ENCODE measurements at places on chromosomes 4 and X.

DNA sequence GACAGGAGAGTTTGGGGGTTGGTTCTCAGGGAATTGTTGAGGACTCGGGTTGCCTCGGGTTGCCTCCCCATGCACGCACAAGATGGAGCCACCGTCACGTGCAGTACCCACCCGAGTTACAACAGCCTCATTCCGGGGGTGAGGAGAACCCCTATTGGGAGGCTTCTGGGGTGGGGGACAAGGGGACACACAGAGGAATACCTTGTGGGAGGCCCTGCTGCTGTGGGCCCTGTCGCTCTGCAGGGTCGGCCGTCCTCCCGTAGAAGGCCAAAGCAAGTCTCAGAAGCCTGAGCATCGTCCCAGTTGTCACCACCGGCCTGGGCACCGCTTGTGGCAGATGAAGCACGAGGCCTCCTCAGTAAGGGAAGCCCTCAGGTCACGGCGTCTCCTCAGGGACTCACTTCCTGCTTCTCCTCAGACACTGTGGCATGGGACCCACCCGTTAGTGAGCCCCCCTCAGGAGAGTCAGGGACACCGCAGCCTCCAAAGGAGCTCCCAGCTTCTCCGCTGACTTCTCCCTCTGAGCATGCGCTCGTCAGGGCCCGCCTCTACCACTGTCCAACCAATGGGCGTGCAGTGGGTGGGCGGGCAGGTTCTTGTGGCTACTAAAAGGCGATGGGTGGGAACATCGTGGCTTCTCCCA, at the start of gene CT55:
Gene CT55 (minus strand): TSS at position 522 of the 643 bp plus-strand sequence. CDS start 227 bp downstream, at position 295.
- no peak for DNase-seq

GRCh38 chrX:129818123-129818522, 25.6 kb downstream of the ZDHHC9 start:
- no peak for DNase-seq

DNA sequence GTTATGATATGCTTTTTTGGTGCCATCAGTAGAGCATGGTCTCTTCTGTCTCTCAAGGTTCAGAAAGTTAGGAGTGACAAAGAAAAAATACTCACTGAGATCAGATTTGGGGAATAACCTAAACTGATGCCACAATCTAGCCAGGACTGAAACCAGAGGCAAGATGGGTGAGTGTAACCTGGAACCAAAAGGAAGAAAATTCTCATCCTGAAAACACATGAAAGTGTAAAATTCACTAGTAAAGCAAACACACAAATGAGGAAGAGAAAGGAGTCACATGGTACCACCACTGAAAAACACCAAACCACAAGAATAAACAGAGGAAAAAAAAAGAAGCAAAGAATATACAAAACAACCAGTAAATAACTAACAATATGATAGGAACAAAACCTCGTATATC, 96.4 kb downstream of the ANXA10 start:
- no peak for DNase-seq

GRCh38 chr4:87465739-87466366, 43.5 kb downstream of the NUDT9 start:
- no peak for DNase-seq

DNA sequence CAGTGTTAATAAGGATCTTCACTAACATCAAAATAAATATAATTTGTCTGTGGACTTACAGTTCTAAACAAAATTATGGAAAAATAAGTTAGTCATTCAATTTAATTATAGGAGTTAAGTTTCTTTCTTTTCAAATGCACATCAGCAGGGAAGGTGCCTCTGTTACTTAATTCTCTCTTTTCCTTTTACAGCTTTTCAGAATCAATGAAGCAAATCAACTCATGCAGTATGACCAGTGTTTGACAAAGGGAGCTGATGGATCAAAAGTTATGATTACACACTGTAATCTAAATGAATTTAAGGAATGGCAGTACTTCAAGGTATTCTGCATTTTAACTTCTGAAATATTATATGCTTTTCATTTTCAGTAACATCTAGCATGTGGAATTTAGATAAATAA, 15.9 kb downstream of the HMGB2 start:
- DNase-seq: no peak

GRCh38 chrX:13473442-13474163, 95.8 kb upstream of the EGFL6 start:
- DNase-seq: peak; percentile 18

- DNase-seq: no peak
These were observed 8.1 kb downstream of the RIPPLY1 start for GRCh38 chrX:106894978-106895452.

GRCh38 chrX:135302269-135302873, 6.9 kb upstream of the ETDC start:
- DNase-seq: no peak

GRCh38 chr4:70836081-70836480, 3.6 kb downstream of the GRSF1 start:
- DNase-seq: no peak

DNA sequence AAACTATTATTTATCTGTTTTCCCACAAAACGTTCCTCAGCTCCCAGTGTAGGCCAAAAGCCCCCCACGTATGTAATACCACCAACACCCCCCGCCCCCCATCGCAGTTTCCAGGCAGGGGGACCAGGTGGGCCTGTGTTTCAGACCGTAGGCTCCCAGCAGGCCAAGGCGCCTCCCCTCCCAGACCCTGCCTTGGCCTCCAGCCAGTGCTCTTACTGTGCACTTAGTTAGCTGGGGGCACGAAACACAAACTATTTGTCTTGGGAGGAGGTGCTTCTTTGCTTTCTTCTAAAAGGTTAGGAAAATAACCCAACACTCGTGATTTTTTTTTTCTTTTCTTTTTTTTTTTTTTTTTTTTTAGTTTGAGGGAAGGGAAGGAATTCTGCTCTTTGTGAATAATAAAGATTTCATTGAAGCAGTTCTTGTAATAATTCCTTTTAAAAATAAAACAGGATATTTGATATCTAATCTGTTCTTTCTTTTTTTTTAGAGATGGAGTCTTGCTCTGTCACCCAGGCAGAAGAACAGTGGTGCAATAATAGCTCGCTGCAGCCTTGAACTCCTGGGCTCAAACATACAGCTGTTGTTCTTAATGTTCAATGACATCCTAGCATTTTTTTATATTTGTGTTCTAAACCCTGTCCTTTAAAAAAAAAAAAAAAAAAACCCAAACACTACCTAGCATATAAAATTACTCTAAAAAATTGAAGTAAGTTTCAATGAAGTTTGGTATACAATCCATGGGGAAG, 83.0 kb upstream of the CLDN34 start:
- DNase-seq: no peak

DNA sequence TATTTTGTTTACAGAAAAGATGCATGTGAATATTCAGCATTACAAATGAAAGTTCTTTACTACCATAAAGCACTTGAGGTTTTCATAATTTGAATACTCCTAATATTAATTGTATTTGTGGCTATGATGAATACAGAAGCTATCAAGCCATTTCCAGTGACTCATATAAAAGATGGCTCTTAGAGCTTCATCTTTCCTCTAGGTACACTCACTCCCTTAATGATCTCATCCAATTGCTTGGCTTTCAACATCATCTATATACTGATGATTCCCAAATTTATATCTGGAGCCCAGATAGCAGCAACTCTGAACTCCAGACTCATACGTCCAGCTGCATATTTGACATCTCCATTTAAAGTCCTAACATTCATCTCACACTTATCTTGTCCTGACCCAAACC, 183.4 kb upstream of the FAM241A start:
- no peak for DNase-seq

GRCh38 chr4:99447079-99447478, 11.9 kb upstream of the ADH7 start:
- no peak for DNase-seq

DNA sequence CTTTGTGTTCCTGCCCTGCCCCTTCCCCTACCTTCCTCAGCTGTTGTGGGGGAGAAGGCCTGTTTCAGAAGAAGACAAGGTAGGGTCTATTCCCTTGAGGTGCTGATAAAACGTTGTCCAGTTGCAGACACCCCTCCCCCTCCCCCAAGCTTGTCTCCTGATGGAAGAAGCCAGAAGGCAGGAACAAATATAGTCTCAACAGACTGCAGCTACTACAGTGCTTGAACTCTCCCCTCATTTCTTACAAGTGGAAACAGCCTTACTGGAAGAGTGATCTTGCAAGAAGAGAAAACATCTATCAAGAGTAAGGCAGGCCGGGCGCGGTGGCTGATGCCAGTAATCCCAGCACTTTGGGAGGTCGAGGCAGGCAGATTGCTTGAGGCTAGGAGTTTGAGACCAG, 11.0 kb upstream of the MAP7D3 start:
- DNase-seq: no peak

DNA sequence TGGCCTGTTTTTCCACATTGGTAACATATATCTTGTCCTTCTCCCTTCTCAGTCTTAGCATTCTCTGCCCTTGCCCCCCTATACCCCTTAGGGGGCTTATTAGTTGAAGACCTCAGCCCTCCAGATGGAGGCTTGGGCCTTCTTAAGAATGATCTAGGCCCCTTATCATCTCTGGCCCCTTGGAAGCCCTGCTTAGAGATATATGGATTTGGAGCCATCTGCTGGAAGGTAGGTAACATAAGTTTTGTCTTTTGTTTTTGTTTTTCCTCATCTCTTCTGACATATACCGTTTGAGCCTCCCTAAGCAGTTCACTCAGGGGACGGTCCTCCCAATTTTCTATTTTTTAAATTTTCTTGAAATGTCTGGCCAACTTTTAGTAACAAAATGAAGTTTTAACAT, 48.3 kb upstream of the NAP1L2 start:
- no peak for DNase-seq

GRCh38 chr4:123649250-123649644, 252.7 kb downstream of the SPRY1 start:
- DNase-seq: no peak

GRCh38 chrX:10259716-10260115, 102.9 kb downstream of the CLCN4 start:
- no peak for DNase-seq

- DNase-seq: no peak
These were observed 821 bp downstream of the SLITRK2 start for GRCh38 chrX:145818186-145819113.

DNA sequence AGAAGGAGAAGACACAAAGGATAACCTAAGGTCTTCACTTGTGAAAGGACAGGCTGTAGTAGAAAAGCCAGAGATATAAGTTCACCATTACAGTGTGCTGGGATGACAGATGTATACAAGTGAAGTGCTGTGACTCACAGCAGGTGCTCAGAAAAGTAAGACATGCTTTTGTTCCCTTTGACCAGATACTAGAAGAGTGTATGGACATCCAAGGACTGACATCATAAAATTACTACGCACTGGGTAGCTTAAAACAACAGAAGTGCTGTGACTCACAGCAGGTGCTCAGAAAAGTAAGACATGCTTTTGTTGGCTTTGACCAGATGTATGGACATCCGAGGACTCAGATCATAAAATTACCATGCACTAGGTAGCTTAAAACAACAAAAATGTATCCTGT, 61.6 kb upstream of the BTC start:
- no peak for DNase-seq

- DNase-seq: no peak
These were observed 1144.3 kb downstream of the ADGRL3 start for GRCh38 chr4:62344474-62344873.

DNA sequence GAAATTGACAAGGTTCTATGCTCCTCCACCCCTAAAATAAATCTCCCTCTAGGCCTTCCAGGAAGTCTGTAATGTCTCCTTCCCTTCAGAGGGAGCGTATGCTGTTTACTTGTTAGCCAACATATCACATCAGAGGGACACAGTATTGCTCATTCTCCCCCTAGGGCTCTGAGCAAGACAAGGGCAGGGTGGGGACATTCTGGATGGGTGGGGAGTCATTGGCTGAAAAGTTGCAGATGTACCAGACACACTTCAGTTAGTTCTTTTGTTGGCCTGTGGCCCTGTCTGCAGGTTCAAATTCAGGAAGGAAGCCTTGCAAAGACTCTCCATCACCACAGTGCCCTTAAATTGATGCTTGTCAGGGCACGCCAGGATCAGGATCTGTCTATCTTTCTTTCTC, 106.3 kb upstream of the TEX13D start:
- no peak for DNase-seq

DNA sequence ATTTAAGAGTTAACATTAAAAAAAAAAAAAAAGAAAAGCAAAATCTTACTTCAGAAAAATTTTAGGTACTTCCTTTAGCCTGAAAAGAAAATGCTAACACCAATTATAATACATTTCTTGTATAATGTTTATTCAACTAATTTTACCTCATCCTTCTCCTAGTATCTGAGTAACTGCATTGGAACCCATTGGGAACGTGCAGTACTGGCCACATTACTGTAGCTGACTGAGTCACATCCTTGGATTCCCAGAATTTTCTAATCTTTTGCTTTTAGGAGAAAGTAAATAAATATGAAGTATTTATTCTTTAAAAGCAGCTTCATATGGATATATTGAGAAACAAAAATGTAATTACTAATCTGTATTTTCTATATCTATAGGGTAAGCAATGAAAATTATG, 82.6 kb upstream of the SLITRK2 start:
- DNase-seq: no peak

DNA sequence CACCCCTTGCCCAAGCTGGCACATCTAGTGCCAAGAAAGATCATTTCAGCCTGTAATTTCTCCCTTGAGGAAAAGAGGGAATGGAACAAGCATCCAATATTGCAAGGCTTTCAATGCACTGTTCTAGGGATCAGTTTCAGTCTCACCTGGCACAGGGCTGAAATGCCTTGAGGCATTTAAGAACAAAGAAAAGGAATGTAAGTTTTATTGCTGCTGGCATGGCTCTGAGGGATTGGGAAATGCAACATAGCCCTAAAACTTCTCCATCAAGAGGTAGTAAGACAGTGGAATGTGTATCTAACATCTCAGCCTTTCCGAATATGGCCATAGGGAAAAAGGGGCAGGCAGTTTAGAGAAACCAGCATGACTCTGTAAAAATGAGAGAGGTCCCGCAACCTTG, 732.6 kb upstream of the LCORL start:
- DNase-seq: no peak

DNA sequence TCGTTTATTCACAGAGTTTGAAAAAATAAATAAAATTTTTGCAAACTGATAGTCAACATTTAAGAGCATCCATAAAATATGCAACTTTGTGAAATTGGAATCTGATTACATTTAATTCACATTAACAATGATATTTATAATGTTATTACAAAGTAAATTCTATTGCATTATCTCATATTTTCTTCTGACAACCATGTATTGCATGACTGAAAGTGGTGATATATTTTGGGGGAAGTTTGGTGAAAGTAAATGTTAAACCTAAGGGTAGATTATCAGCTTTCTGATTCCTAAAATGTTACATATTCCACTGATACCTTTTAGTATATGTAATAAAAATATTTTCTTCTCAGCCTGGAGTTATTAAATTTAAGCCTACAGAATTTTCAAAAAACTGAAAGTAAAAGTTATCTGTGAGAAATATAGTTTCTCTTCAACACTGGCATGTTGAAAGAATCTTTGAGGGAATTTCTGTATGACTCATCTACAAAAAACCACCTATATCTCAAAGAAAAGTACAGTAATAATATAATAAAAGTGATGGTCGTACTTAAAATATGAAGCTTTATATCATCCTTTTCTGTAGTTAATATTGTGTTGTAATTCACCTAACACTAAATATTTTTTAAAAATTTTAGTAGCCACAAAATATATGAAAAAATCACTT, 1179.6 kb upstream of the PCDH7 start:
- no peak for DNase-seq
